ENCODE measurements at places on chromosomes 4 and X. TPM values are rescaled to one million over a fixed set of nuclear protein-coding genes. Genes with fewer than 3 reads are reported as not detected.

GRCh38 chr4:24517676-24518075 is 66.7 kb downstream of the DHX15 start:
- no peak for DNase-seq

DNA sequence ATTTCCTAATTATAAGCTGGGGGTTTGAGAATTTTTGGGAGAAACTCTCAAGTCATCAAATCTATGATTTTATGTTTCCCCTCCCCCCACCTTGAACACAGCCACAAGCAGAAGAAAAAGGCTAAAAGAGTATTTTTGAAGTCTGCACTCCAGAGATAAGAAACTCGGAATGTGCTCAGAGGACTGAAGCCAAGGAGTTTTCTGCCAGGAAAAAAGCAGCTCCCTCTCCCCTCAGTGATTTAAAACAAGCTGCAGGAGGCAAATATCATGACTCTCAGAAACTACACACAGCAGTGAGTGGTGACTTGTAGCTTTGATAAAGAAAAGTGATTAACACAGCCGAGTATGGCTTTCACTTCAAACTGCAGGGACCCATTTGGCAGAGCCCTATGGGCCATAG is 800.2 kb upstream of the FTHL17 start:
- no peak for DNase-seq

- no peak for DNase-seq
Observed at GRCh38 chrX:3549411-3549911, 164.0 kb downstream of the PRKX start.

GRCh38 chr4:182569561-182569960 is 326.4 kb downstream of the TENM3 start:
- DNase-seq: no peak

- no peak for DNase-seq
Observed at GRCh38 chr4:126976850-126977632, 655.7 kb upstream of the INTU start.

- no peak for DNase-seq
Observed at GRCh38 chr4:141530627-141531026, 105.8 kb upstream of the IL15 start.

DNA sequence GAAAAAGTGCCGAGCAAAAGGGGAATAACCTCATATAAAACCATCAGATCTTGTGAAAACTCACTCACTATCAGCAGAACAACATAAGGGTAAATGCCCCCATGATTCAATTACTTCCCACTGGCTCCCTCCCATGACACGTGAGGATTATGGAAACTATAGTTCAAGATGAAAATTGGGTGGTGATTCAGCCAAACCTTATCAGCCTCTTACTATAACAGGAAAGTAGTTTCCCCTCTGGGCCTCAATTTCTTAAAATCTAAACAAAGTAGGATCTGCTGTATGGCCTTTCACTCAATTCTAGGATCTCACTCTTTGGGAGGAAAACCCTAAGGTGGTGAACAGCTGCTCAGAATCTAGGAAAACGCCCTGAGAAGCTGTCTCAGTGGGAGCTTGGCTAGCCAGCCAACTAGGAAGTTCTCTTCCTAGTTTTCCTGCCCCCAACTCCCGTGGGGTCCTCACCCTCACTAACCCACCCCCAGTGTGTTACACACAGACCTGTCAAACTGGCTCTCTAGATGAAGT is 1017.1 kb upstream of the HS3ST1 start:
- no peak for DNase-seq

DNA sequence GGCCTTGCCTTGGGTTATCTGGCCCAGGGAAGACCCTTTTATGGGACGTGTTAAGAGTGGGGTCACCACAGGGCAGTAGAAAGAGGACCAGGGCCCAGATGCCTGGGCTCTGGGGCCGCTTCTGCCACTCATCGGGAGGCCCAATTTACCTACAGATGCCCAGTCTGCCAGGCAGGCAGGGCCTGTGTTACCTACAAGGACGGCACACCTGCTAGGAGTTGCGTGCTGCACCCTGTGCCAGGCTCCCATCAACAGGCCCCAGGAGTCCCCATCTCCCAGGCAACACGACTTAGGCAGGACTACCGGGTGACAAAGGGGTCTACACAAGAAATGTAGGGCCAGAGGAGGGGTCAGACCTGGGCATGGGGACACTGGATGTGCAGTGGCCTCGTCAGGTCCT is 34.6 kb downstream of the WDR1 start:
- no peak for DNase-seq

- DNase-seq: no peak
Observed at GRCh38 chrX:80705379-80705778, 104.3 kb downstream of the BRWD3 start.

- no peak for DNase-seq
Observed at GRCh38 chr4:185411849-185412248, 13.9 kb downstream of the UFSP2 start.

GRCh38 chrX:15751155-15751819 is 13.2 kb downstream of the CA5B start:
- peak; percentile 6 for DNase-seq

DNA sequence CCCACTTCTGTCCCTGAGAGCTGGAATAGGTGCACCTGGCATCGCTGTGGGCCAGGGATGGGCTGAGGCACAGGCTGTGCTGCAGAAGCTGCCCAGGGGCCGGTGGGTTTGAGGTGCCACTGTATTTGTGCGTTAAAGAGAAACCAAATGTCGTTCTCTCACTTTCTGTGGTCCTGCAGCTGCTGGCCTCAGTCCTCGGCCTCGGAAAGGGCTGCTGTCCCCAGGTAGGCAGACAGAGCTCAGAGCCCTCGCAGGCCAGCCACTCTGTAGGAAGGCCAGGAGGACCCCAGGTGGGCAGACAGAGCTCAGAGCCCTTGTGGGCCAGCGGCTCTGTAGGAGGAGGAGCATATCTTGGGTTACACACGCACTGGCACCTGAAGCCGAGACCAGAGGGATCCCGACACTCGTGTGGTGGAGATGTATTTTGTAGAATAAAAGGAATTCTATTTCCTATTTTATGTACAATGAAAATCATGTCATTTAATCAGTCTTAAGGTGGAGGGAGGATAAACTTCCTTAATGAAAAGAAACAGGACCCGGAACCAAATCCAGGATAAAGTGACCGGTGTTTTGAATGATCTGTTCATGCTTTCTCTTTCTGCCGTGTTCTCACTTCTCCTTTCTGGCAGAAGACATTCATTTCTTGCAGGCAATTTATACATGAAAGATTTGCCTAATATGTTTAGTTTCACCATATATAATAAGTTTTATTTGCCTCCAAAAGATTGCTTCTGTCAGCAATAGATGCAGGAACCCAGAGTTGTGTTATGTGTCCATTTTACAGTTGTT is 54.4 kb upstream of the HGFAC start:
- DNase-seq: no peak

GRCh38 chrX:129449148-129449547 is 74.1 kb downstream of the SMARCA1 start:
- DNase-seq: peak; percentile 2

DNA sequence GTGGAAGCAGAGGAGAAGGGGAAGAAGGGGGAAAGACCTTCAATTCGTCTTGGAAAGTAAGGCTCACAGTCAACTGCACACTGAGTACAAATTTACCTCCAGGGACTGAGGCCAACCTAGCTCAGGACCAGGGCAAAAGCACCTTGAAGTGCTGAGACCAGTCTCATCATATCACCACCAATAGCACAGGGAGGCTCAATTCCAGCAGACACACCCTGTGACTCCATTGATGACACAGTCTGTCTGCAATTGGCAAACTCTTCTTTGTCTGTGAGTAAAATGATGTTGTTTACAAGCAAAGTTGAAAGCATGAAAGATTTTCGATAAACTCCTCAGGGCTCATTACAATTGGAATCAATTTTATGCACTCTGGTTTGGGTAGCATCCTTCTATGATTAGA is 32.3 kb downstream of the TRIML1 start:
- DNase-seq: no peak

DNA sequence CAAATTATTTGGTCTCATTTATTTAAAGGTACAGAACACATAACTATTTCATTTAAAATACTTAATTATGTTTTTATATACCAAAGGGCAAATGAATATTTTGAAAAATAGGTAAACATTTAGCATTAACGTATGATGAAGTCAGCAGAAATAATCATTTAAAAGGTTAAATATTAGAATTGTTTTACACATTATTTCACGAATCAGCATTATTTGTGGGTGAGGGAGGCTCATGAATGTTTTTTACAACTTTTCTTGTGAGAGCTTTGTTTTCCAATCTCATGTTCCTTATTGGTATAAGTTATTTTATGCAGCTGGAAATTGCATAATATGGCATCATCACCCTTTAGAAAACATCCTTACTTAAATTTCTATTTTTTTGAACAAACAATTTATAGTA is 73.9 kb upstream of the FSTL5 start:
- no peak for DNase-seq

DNA sequence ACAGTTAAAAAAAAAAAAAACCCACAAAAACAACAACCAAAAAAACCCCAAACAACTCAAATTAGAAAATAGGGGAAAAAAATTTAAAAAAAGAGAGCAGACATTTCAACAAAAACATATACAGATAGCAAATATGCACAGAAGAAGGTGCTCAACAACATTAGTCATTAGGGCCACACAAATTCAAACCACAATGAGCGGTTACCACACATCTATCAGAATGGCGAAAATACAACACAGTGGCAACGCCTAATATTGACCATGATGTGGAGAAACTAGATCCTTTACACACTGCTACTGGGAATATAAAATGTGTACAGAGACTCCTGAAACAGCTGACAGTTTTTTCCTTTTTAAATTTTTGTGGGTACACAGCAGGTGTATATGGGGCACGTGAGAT is 19.4 kb downstream of the LYAR start:
- no peak for DNase-seq

GRCh38 chrX:10902001-10902400 is 209.1 kb upstream of the HCCS start:
- DNase-seq: no peak

- DNase-seq: no peak
Observed at GRCh38 chrX:139299309-139299708, 231.2 kb upstream of the F9 start.

DNA sequence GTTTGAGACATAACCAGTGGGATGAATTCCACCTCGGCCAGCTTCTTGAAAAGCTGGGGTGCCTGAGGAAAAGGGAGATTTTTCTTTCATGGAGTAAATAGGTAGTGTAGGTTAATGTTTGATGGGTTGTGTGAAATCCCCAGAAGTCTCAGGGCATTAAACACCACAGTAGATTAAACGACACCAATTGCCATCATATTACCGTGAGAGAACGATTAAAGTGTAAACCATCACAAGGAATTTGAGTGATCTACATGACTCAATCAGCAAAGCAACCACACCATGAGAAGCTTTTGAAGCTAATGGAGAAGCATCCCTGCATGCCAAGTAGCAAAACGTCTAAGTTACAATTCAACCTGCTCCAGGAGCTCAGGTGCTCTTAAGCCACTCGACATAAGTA is 322.5 kb upstream of the GATB start:
- DNase-seq: no peak

- no peak for DNase-seq
Observed at GRCh38 chrX:154439841-154440240, 2.9 kb downstream of the GDI1 start.

GRCh38 chr4:5477613-5478012 is 230.7 kb downstream of the EVC2 start:
- DNase-seq: no peak

DNA sequence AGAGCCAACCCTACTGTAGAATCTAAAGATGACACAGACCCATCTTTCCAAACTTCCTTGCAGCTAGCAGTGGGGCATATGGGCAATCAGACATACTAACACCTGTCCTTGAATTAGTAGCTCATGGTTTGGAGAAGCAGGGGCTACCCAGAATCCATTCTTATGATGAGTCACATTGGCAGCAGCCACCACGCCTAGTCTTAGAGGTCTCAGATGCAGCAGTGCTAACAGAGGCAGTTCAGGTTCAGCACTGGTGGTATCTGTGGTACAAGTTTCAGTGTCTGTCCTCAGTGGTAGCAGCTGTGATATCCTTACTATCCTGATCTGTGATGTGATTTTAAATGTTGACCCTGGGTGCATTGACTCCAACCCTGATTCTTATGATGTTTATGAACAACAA is 68.1 kb downstream of the FRMPD4 start:
- no peak for DNase-seq

DNA sequence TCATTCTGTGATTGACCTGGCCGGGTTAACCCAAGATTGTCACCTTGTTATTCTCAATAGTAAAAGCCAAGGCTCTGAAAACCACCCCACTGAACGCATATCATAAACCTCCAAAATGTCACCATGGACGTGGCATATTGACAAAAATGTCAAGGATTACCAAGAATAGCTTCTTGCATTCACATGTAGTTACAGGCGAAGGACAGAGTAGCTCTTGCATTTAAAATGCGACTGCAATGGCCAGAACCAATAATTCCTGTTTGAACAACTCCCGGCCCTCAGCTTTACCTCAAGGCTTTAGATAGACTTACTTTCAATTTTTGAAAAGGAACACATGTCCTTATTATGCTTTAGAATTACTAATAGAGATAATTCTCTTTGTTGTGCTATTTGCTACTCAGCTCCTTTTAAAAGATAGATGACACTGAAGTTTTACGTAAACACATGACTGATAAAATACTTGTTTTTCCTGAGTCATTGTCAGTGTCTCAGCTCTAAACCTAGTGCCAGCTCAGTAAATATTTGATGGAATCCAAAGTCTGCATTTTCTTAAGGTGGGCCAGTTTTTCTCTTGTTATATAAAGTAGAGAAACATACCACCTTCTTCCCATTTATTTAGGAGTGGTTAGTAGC is 66.3 kb downstream of the CLDN34 start:
- no peak for DNase-seq

DDX53 gene
- not detected for total RNA-seq

SORCS2 gene
- total RNA-seq: not detected

SCRG1 gene
- not detected for total RNA-seq

PROM1 gene
- 0.22 TPM for total RNA-seq

GAGE1 gene
- total RNA-seq: not detected

TMPRSS11F gene
- not detected for total RNA-seq

DIPK2B gene
- not detected for total RNA-seq

DCHS2 gene
- total RNA-seq: not detected

DNAAF6 gene
- total RNA-seq: not detected

TLL1 gene
- total RNA-seq: not detected

ABLIM2 gene
- total RNA-seq: 0.32 TPM

GPAT3 gene
- total RNA-seq: 1.6 TPM
